GM19239 (cell line): ENCODE measurements at places on chromosomes 4 and X.

GRCh38 chr4:189053621-189054020 is 887.1 kb upstream of the FRG1 start:
- no peak for DNase-seq

DNA sequence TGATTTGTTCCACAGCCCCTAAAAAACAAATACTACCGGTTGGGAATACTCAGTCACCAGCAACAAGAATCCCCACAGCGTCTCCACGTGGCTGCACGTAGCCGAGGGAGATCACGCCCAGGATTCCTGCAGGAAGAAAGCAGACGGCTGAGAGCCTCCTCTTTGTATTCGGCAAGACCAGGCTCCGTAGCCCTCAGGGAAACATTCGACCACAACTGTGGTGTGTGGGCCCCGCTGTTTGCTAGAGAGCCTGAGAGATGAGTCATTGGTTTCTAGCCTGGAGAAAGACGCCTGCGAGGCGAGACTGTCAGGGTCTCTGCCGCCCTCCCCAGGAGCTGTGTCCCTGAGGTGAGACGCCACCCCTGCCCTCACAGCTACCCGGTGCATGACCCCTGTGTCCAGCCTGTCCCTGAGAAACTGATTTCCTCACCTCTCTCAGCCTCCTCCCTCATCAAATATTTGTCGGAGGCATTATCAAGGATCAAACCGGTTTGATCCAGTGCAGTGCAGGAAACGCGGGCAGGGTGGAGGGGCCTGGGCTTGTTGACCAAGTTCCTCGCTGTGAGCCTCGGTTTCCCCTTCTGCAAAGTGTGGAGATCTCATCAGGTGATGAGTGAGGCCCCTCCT is 4.7 kb upstream of the S100P start:
- peak; percentile 53 for DNase-seq

- no peak for DNase-seq
Measured at GRCh38 chr4:39541987-39542610, 14.9 kb upstream of the UGDH start.

DNA sequence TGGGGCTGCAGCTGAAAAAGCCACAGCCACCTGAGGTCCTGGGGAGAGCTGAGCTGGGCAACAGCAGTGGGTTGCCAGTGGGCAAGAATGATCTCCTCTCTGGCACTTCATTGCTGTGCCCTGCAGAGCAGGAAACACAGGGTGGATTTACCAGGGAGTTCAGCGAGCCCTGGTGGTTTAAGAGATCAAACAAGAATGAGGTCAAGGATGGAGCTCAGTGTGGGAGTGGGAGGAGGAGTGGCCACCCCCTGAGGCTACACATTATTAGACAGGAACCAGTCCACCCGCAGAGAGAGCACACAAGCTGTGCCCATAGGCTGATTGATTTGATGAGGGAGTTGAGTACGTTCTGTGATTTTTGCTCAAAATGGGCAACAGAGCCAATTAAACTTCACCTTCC is 47.3 kb downstream of the FRMPD3 start:
- DNase-seq: no peak

DNA sequence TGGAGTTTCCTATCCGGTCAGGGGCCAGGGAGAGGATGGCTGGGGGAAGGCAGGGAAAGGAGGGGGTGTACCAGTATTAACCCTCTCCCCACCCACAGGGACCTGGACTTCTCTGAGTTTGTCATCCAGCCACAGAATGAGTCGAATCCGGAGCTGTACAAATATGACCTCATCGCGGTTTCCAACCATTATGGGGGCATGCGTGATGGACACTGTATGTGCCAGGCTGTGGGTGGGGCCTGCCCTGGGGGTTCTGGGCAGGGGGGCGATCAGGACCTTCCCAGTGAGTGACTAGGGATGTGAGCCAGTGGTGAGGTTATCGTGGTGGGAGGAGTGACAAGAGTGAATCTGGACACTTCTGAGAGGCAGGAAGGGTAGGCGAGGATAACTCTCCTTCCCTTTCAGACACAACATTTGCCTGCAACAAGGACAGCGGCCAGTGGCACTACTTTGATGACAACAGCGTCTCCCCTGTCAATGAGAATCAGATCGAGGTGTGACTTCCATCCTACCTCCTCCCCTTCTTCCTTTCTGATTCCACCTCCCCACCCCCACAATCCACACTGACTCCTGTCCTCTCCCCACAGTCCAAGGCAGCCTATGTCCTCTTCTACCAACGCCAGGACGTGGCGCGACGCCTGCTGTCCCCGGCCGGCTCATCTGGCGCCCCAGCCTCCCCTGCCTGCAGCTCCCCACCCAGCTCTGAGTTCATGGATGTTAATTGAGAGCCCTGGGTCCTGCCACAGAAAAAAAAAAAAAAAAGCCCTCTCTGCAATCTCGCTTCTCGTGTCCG is 14.6 kb downstream of the USP11 start:
- no peak for DNase-seq
